ENCODE measurements at places on chromosomes 1 and 21. TPM values are rescaled to one million over a fixed set of nuclear protein-coding genes. Genes with fewer than 3 reads are reported as not detected.

DNA sequence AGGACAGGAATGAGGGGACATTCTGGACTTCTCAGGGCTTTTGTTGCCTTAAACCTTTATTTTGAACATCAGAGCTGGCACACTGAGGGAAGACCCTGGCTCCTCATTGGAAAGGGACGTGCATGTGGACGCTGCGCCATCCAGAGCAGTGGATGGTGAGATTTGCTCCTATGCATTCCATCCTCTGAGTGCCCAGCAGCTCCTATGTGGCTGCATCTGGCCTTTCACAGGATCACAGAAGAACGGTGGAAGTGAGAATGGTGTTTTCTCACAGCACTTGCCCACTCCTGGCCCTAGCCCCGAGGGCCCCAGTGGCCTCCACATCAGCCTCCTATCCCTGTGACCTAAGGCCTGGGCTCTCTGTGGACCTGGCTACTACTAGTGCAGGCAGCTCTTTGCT is 20.6 kb upstream of the CCDC190 start:
- no peak for DNase-seq
- H3K4me3 ChIP-seq, result no peak overlapping the region
- H3K4me1 ChIP-seq, result no peaks in the 10 kb centered on the region
- no peak overlapping the region for H3K27ac ChIP-seq
- no peaks in the 10 kb centered on the region for H3K36me3 ChIP-seq

GRCh38 chr21:15436031-15436430 is 293.8 kb upstream of the USP25 start:
- no peak for DNase-seq
- no peaks in the 10 kb centered on the region for H3K27me3 ChIP-seq
- H3K36me3 ChIP-seq, result peaks cover 2% of the 10 kb centered on the region
- peaks cover 13% of the 10 kb centered on the region for H3K4me1 ChIP-seq
- no peak overlapping the region for H3K27ac ChIP-seq

DNA sequence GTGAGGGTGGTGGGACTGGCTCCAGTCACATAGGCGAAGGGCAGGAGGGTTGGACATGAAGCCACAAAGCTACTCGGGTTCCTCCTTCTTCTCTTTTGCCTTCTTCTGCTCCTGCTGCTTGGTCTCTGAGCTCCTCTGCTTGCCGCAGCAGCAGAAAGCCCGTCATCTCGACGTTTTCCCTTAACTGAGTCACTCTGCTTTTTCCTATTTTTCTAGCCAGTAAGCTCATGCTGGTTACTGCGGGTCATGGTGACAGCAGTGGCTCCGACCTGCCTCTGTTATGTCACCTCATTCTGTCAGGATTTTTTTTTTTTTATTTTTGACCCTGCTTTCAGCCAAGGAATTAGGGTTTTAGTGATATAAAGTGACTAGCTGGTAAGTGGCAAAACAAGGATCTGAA is 2.6 kb upstream of the FMOD start:
- H3K27ac ChIP-seq, result no peak overlapping the region
- no peak for DNase-seq
- H3K4me1 ChIP-seq, result peaks cover 10% of the 10 kb centered on the region
- H3K27me3 ChIP-seq, result peaks cover 20% of the 10 kb centered on the region

DNA sequence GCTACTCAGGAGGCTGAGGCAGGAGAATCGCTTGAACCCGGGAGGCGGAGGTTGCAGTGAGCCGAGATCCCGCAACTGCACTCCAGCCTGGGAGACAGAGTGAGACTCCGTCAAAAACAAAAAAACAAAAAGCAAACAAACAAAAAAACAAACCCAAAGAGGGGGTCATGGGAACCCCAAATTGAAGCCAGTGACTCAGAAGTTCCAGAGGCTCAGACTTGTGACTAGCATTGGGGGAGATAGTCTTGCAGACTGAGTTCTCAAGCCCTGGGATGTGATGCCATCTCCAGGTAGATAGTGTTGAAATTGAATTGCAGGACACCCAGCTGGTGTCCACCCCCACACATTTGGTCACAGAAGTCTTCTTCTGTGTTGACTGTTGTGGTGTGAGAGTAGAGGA is 24.9 kb upstream of the ENO1 start:
- H3K4me3 ChIP-seq, result no peak overlapping the region
- no peaks in the 10 kb centered on the region for H3K27me3 ChIP-seq

The PRR9 gene
- total RNA-seq, result not detected
